ENCODE measurements at places on chromosomes 16 and 17.

DNA sequence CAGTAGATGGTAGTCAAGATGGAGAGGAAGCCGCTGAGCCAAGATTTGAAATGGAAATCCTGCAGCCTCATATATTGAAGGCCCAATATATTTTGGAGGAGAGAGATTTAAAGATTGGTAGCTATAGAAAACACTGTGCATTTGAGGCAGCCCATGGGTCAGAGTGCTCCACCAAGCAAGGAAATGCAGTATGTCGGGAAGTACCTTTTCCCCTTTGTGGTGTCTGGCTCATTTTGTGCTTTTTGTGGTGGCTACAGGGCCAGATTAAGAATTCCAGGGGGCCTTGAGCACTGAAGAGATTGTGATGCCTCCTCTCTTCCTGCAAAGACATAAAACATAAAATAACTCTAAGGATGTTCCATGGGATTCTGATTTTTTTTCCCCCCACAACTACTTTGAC lies 39.6 kb downstream of the CDRT15 start:
- no peak for DNase-seq

- no peak for DNase-seq
These were observed 10.5 kb downstream of the PIMREG start for GRCh38 chr17:6454495-6455320.

DNA sequence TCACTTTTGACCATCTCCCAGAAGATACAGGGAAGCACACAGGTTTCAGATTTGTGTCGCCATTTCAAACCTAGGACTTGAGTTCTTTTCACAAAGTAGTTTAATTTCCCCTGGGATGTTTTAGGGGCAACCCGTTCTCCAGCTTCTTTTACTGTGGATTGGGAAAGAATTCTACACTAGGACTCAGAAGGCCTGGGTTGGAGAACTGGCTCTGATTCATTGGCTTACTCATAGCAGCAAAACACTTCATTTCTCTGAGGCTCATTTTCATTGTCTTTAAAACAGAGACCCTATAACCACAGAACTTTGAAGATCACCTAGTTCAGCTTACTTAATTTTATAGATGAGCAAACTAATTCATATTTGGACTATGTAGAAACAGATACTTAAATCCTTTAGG lies 175.9 kb upstream of the SALL1 start:
- DNase-seq = no peak

DNA sequence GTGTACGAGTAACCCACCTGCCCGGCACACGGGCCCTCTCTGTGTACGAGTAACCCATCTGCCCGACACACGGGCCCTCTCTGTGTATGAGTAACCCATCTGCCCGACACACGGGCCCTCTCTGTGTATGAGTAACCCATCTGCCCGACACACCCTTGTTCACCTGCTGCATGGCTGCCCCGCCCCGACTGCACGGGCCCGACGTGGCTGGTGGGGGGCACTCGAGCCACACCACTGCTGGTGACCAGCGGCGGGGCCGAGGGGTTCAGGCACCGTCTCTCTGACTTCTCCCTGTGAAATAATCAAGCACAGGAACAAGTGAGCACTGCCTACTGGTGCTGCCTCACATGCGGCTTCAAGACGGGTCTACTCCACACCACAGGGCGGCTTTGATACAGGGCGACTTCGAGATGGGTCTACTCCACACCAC lies 22.1 kb downstream of the MAP1LC3B start:
- no peak for DNase-seq

DNA sequence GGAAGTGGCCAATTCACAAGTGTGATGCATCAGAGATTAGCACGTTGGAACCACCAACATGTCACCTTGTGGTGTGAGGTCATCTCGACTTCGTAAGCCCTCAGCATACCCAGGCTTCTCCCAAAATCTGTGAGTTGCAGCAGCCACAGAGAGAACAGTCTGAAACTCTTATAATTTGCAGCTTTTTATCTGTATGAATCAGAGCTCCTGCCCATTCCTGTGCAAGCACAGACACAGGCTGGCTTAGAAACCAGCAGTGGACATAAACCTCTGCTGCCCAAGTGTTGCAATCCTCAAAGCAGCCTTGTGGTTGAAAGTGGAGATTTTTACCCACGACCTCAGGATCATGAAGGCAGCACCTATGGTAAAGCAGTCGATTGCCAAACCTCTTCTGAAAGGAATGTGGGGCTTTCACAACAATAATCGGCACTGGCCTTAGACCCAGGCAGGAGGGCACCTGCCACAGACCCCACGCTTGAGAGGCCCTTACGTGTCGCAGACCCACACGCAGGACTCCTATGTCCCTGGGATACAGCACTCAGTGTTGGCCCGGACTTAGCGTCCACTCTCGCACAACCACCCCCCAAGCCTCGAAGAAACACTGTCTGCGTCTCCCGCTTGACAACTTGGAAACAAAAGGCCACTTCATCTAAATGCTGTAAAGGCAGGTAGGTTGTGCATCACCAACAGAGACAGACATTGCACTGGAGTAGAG lies 24.5 kb upstream of the OSGIN1 start:
- DNase-seq = no peak

- no peak for DNase-seq
These were observed 129.7 kb downstream of the KCNJ2 start for GRCh38 chr17:70298929-70299531.

DNA sequence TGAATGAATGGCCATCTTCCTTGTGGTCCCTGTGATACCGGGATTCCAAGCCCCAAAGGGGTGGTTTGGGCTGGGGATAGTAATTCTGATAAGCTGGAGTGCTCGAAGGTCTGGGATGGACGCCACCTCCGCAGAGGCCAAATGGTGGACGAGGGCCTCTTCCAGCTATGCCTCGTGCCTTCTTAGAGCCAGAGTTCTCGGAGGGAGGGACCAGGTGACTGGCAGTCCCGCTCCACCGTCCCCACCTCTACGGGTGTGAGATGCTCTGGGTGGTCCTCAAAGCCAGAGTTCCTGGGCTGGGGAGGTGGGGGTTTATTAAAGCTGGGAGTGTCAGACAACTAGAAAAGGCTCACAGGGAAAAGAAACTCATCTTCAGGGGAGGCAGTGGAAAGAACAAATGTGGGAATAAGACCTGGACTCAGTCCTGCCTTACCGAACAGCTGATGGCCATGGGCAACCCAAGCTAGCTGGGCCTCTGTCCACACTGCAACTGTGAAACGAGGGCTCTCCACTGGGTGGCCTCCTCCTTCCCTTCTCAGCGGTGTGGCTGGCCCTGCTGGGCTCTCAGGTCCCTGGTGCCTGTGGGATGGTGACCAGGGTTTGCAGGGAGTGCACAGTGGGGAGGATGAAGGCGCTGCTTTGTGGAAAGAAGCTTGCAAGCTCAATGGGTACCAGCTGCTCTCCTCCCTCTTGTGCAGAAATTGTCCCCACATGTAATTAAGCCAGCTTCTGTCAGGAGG lies 75.2 kb downstream of the N4BP1 start:
- DNase-seq = no peak

GRCh38 chr17:29591737-29592608 lies 959 bp upstream of the ANKRD13B start:
- peak; percentile 35 for DNase-seq

- DNase-seq = no peak
These were observed 17.4 kb downstream of the KRT24 start for GRCh38 chr17:40686192-40686591.

DNA sequence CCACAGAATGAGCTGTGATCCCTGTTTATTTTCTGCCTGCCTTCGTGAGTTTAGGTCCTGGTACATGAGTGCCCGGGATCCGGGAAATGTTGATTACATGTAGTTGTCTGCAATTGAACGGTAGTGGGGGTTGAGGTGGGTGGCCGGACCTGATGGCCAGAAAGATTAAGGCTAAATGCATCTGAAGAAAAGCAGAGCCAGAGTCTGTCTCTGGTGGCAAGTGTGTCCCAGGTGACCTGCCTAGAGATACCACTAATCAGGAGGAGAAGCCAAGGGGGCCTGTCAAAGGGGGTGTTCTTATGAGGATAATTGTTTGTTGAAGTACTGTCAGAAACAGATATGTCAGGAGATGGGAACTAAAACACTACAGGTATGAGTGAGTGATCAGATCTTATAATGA lies 154.0 kb upstream of the ASIC2 start:
- DNase-seq = no peak

DNA sequence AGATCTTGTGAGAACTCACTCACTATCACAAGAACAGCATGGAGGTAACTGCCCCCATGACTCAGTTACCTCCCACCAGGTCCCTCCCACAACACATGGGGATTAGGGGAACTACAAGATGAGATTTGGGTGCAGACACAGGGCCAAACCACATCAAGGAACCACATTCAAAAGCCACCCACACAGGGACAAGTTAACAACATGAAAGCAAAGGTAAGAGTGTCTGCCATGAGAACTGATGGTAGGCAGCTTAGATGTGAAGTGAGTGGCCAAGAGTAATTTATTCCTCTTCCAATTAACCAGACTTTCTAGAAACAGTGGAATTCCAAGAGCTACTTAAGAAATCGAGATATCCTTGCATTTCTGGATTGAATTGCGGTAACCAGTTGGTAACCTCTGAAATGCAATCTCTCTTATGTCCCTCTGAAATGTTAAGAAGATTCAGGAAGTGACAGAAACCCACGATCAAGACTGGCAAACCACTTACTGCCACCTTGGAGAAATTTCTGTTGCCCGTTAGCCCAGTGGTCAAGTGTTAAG lies 167.4 kb upstream of the CACNG5 start:
- peak; percentile 31 for DNase-seq

DNA sequence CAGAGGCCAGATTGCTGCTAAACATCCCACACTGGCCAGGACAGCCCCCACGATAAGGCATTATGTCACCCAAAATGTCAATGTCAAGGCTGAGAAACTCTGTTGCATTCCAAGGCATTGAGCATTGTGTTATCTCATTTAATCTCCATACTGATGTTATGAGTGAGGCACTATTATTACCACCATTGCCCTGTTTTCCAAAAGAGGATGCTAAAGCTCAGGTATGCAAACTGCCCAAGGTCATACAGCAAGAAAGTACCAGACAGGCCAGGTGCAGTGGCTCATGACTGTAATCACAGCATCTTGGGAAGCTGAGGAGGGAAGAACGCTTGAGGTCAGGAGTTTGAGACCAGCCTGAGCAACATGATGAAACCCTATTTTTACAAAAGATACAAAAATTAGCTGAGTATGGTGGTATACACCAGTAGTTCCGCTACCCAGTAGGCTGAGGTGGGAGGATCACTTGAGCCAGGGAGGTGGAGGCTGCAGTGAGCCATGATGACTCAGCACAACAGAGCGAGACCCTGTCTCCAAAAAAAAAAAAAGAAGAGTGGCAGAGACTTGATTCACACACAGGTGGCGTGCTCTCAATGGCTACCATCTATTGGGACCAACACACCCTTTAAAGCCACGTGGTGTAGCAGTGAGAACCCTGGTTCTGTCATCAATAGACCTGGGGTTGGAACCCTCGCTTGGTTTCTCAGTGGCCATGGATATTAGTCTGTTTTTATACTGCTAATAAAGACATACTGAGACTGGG lies 58.8 kb upstream of the GRIN2A start:
- no peak for DNase-seq

DNA sequence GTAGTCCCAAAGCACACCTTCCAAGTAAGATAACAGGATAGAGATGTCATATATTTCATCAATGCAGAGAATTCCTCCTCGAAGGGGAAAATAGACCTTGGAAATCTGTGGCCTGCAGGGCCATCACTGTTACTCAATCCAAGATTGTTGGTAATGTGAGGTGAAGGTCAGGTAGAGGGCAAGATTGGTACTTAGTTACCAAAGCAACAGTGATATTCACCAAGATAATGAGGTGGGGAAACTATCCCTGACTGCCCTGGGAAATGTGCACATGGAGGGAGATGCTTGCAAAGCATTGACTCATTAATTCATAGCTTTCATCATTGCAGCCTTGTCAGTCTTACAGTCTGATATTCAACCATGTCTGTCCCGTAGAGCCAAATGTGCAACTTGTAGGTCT lies 234.1 kb upstream of the MON1B start:
- no peak for DNase-seq

DNA sequence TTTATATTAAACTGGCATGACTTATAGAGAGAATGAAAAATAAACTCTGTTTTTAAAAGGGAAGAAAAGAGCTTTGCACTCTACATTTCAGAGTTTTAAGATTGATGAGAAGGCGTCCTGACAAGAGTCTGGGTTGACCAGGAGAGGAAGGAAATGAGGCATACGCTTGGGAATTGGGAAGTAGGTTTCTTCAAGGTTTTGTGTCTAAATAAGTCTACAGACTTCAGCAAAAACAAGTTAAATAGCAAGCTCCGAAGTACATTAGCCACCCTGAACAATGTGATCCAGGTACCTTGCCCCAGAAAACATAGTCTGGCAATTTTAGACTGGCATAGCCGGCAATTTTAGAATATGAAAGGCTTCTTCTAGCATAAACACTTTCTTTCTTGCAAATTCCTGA lies 28.5 kb upstream of the CCDC182 start:
- DNase-seq = no peak

DNA sequence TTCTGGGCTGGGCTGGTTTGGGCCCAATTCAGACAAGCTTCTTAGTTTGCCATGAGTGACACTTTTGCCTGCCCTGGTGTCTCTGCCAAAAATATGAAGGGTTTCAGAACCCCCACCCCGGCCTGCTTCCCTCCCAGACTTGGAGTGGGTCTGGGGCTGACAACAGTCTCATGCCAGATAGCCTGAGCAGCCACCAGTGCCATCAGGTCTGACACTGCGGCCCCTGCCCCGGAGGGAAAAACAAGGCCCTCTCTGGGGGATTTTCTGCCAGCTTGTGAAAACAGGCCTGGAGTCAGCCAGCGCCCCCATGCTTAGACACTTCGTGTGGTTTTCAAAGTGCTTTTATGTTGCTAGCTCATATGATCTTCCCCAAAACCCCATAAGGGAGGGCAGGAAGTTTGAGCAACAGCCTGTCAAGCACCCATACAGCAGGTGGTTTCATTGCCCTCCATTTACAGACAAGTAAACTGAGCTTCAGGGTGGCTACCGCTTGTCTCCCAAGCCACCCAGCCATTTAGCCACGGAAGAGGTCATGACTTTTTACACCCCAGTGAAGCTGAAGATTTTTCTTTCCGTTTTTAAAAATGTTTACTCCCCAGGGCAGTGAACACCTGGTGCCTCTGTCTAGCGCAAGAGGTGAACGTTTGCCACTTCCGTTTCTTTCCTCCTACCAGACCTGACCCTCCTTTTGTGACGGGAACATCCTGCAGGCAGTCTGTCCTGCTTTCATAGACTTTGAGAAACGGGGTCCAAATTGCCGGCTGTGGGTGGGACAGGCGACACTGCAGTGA lies 300.6 kb downstream of the SEC14L1 start:
- peak; percentile 44 for DNase-seq

GRCh38 chr16:50718061-50718760 lies 23.7 kb upstream of the CYLD start:
- no peak for DNase-seq

- DNase-seq = no peak
These were observed 4.2 kb upstream of the GNA13 start for GRCh38 chr17:65060631-65061254.

DNA sequence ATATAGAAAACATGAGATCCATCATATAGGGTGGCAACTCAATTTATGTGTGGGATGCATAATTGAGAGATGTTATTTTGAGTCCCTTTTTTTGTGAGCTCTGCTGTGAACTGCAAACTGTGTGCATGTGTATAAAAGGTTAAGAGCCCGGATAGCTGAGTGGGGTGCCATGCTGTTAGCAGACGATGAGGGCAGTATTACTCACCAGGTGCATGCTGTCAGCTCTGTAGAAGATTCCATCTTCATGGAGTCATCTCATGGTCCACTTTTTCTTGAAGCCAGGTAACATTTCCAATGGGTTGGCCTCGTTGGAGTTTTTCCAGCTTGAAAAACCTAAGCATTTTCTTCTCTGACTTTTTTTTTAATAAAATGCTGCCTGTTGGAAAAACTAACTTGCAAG lies 43.0 kb upstream of the RHBDL3 start:
- DNase-seq = no peak

GRCh38 chr16:88773812-88774291 lies 11.2 kb downstream of the PIEZO1 start:
- DNase-seq = no peak
